ENCODE measurements at places on chromosomes 7 and 10.

- no peak for DNase-seq
Measured at GRCh38 chr7:101922631-101923601, 105.5 kb downstream of the CUX1 start.

DNA sequence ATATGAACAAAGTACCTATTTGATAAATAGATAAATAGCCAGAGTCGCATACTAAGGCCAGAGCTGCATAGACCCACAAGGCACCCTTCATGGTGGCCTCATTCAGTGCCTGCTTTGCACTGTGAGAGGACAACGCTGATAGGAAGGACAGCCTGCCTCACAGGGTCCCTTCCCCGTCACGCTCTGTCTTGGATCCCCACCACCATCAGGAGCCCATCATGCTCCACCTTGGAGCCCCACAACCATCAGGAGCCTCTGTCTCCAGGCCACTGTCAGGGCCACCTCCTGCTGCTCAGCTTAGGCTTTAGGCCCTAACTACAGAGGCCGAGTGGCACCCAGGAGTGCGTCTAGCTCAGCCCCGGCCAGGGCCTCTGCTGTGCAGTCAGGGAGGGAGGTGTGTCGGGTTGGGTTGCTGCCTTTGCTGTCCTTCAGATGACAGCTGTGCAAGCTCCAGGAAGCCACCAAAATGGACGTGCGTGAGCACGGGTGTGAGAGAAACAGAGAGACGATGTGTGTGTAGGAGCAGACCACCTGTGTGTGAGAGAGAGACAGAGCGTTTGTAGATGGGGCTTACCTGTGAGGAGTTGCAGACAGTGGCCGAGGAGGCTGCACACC lies 516.9 kb downstream of the GLRX3 start:
- no peak for DNase-seq

GRCh38 chr7:100803398-100804161 lies 23.7 kb downstream of the EPHB4 start:
- DNase-seq: peak; percentile 51

DNA sequence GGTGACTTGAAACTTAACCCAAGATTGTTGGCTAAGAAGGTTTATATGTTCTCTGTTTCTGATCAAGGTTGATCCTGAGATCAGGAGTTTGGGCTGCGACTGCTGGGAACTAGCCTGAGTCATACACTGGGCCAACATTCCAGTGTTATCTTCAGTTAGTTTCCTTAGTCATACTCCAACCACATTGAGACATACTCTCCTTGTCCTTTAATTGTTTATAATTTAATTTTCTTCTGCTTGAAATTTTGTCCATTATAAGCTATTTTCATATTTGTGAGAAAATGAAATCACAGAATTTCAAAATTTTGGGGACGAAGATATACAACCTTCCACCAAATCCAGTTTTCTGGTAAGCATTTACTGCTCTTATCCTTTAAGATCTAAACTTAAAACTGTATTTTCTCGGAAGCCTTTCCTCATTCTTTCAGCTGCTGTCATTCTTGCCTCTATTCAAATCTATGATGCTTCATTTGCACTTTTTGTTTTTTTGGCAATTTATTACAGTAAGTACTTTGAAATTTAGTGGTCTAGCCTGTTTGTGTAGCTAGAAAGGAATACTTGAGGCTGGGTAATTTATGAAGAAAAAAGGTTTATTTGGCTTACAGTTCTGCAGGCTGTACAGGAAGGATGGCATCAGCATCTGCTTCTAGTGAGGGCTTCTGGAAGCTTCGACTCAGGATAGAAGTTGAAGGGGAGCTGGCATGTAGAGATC lies 63.4 kb upstream of the POT1 start:
- no peak for DNase-seq

DNA sequence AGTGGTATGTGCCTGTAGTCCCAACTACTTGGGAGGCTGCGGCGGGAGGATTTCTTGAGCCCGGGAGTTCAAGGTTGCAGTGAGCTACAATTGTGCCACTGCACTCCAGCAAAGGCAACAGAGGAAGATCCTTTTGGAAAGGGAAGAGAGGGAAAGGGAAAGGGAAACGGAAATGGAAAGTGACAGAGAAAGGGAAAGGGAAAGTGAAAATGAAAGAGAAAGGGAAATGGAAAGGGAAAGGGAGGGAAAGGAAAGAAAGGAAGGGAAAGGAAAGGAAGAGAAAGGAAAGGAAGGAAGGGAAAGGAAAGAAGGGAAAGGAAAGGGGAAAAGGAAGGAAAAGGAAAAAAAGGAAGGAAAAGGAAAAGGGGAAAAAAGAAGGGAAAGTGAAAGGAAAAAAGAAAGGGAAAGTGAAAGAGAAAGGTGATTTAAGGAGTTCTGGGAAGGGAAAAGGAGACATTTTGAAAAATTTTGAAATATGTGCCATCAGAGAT lies 2.3 kb upstream of the ZC3HAV1 start:
- no peak for DNase-seq

DNA sequence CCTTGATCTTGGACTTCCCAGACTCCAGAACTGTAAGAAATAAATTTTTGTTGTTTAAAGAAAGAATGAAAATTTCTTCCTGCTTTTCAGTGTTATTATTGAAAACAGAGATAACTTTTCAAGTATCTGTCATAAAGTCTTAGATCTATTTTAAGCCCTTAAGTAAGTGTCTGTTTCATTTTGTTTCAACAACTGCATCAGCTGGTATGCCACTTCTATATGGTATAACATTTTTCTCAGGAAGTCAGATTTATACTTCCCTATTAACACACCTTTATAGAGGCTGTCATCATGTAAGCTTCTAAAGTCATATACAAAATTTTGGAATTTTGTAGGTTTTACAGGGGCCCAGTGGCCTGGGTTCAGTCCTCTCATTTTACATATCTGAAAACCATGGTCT lies 24.4 kb downstream of the RALA start:
- DNase-seq: no peak

DNA sequence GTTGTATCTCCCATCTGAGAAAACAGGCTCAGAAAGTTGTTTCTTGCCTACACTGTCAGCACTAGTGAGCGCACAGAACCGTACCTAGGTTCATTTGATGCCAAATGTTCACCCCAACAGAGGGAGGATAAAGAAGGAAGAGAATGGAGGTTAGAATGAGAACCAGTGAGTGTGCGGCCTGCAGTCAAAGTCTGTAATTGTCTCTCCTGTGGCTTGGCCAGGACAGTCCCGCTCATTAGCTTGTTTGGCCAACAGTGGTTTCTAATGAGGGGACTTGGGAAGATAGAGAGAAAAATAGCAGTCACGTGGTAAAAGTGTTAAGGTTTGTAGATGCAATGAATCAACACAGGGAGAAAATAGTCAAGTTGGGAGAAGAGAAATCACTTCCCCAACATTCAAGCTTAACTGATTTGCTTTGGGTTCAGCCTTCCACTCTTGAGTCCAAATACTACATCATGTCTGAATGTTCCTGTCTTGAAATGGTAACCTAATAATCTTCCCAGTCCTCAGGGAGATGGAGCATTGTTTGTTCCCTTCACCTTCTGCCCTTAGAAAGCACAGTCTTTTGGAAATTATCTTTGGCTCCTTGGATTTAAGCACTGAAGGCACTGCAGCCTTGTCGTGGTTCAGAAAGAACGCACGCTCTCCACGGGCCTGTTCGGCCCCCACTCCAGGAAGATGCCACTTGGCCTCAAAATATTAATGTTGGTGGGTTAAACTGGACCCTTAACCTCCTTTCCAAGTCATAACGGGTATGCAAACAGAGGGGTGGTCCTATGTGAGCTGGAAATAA lies 360.4 kb upstream of the ZNF32 start:
- peak; percentile 5 for DNase-seq

DNA sequence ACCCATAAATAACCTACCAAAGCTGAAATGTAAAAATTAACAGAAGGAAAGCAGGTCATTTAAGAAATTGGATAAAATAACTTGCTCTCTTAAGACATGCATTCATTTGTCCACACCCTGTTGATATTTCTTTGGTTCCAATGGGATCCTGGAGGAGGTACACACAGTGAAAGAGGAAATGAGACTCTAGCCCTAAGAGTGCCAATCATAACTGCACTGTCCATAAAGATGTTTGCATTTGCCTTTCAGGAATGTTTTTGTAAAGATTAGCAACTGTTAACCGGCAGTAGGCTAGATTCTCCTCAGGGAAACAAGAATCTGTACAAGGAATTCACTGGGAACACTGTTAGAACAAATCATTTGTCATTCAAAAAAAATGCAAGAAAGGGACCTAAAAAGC lies 61.0 kb downstream of the MEOX2 start:
- DNase-seq: no peak

DNA sequence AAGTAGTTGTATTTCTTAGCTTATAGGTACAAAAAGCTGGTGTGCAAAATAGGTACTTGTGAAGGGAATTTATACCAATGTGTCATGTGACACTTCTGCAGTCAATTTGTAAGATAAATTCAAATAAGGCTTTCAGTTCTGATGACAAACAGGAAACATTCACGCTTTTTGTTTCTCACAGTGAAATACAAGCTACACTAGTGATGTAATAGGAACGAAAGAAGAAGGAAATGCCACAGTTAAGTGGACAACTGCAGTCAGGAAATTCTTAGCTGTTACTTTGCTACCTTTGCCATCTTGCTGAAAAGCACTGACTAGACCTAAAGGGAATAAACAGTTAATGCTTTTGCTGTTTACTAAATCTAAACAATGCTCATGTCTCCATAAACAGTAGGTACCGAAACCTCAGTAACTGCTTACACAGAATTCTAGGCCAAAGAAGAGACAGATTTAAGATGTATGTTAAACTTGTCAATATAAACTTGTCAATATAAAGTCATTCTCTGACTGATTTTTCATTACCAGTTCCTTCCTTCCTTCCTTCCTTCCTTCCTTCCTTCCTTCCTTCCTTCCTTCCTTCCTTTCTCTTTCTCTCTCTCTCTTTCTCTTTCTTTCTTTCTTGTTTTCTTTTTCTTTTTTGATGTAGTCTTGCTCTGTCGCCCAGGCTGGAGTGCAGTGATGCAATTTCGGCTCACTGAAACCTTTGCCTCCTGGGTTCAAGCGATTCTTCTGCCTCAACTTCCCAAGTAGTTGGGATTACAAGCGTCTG lies 10.1 kb downstream of the OTUD1 start:
- DNase-seq: peak; percentile 40
